Muscle of arm (tissue), 14 donors: ENCODE measurements at places on chromosomes 2 and 18. TPM values are rescaled to one million over a fixed set of nuclear protein-coding genes. Genes with fewer than 3 reads are reported as not detected.
A peak's percentile ranks its signal among the peaks of the same experiment; 100 is the strongest.

- DNase-seq: no peak
These were observed 93.2 kb upstream of the PKDCC start for GRCh38 chr2:41954304-41955291.

The LIMS3 gene
- polyA plus RNA-seq: 3.4 TPM

DNA sequence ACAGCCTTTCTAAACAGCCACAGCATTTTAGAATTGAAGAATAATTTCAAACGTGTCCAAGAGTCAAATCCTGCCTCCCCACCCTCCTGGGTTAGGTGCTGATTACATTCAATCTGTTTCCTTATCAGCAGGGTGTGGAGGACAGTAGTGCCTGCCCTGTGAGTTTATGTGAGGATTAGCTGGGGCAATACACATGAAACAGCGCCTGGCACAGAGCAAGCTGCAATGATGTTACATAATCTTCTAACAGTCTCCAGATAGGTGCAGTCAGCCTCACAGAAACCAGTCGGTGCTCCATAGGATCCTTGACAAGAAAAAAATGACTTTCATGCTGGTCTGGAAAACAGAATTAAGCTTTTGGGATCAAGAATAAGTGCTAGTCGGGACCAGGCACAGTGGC, 91.7 kb upstream of the ITGA6 start:
- DNase-seq: no peak

- DNase-seq: no peak
These were observed 148.8 kb upstream of the SALL3 start for GRCh38 chr18:78830826-78831225.

DNA sequence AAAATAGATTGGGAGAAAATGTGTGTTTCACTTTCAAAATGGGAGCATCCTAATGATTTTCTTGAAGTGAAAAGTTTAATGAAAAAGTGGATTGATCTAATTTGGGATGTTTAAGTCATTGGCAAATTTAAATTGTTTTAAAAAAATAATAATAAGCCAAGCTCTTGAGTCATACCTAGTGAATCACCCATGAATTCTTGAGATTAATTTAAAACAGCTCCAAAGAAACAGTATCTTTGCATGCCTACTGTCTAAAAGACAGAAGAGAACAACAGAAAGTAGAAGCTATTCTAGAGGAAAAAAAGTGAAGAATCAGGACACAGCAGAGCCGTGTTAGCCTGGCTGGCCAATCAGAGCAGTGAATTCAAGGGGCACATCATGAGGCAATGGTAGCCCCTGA, 7.7 kb downstream of the ACVR1C start:
- no peak for DNase-seq

DNA sequence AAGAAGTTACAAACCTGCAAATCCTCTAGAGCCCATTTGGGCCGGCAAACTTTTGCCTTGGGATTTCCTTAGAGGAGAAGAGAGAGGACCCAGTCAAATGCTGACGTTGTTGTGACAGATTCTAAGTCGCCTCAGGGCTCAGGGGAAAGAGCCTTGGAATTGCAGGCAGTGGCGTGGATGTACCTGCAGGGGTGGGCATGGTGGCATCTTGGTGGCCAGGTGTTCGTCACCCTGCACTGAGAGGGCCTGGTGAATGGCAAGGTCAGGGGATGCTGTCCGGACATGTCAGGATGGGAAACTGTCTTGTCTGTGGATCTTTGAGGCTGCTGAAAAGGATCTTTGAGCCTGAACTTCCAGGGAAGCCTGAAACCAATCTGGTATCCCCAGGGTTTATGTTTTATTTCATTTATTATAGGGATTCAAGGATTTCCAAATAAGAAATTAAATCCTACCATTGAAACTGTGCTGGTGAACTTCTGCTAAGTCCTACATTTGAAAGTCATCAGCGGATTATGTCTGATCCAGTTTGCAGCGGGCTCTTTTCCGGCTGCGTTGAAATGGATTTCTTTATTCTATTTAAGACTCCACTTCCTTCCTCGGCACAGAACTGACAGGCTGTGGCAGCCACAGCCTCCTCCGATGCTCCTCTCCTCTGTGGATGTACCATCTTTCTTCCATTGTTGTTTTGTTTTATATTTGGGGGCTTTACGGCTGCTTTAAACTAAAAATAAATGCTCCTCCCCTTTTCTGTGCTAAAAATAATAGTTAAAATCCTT, 207.6 kb downstream of the AGAP1 start:
- no peak for DNase-seq

- no peak for DNase-seq
These were observed 5.7 kb downstream of the OTX1 start for GRCh38 chr2:63056107-63057050.

The CDC42EP3 gene
- polyA plus RNA-seq: 24.3 TPM

- no peak for DNase-seq
These were observed 130.5 kb downstream of the RAB3GAP1 start for GRCh38 chr2:135182601-135183000.

GRCh38 chr2:9228781-9229469, 22.3 kb downstream of the ASAP2 start:
- DNase-seq: no peak

The PRKRA gene
- polyA plus RNA-seq: 57.5 TPM

The GRP gene
- polyA plus RNA-seq: not detected

The SLC9A4 gene
- 0.04 TPM for polyA plus RNA-seq

DNA sequence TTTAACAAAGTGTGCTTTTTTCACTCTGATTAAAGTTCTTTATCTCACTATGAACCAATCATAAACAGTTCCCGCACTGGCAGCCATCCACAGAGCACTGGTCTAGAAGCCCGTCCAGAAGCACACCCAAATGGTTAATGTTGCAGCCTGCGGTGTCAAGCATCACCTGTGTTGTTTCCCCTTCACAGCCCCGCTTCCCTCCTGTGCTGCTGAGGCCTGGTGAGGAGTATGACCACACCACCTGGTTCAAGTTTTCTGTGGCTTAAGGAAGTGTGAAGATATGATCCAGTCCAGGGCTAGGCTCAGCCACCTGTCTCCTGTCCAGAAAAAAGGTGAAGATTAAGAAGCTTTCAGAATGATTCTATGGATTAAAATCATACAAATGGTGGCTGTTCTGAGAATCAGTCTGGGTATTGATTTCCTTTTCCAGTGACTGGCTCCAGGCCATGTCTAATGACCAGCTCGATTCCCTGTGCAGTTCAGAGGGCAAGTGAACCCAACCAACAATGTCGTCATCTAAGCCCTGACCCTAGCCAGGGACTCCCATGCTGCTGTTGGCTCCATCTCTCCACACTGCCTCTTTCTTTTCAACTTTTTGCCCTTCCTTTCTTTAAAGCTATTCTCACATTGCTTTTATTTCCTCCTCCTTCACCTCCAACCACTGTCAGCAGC, 17.7 kb downstream of the SRSF7 start:
- DNase-seq: no peak

GRCh38 chr2:136572335-136572734, 193.0 kb upstream of the THSD7B start:
- DNase-seq: peak; percentile 25

The CREG2 gene
- polyA plus RNA-seq: 4.0 TPM

- DNase-seq: no peak
These were observed 554.7 kb downstream of the NUP35 start for GRCh38 chr2:183678908-183679307.

DNA sequence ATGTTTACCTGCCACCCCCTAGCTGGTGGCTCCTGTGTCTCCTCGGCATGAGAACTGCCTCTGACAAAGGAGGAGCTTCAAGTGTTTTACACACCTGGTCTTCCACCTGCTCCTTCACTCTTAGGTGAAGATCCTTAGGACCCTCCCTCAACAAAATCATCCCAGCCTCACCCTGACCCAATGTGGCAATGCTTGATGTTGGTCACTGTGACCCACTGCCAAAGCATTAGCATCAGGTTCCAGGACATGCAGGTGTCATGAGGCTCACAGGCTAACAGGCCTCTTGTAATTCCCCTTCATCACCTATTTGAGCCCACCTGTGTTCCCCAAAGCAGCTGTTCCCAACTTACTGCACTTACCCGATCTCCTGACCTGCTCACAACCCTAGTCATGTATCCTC, 9.8 kb downstream of the FZD5 start:
- DNase-seq: no peak

- DNase-seq: no peak
These were observed 188.9 kb upstream of the OSR1 start for GRCh38 chr2:19547321-19547720.

GRCh38 chr2:50490991-50491390, 540.9 kb downstream of the NRXN1 start:
- no peak for DNase-seq

DNA sequence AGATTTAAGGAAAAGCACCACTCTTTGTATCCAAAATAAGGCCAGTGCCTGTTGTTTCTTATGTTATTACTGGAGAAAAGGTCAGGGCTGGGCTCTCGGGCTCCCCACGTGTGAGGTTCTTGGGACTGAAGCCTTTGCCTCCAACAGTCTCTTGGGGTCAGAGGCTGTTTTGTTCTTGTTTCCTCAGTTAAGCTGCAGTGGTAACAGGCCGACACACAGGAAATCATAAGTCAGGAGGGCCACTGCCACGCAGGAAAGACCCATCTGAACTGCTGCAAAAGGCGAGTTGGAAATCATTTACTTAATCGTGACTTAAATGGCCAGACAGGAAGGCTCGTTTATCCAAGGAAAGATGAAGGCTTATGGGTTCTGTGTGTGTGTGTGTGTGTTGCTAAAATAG, 30.3 kb upstream of the IL37 start:
- DNase-seq: no peak

DNA sequence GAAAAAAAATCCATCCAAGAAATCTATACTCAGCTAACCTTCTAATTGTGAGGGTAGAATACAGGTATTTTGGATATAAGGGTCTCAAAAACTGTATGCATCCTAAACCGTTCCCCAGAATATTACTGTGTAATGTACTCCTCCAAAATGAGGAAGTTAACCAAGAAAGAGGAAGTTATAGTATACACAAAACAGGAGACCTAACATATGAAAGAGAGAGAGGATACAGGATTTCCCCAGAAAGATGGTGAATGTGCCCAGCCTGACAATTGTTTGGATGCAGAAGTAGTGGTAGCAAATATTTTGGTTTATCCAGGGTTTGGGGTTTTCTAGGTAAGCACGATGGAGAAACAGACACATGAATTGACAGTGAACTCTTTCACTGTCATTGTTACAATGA, 50.6 kb downstream of the GALNT3 start:
- no peak for DNase-seq

DNA sequence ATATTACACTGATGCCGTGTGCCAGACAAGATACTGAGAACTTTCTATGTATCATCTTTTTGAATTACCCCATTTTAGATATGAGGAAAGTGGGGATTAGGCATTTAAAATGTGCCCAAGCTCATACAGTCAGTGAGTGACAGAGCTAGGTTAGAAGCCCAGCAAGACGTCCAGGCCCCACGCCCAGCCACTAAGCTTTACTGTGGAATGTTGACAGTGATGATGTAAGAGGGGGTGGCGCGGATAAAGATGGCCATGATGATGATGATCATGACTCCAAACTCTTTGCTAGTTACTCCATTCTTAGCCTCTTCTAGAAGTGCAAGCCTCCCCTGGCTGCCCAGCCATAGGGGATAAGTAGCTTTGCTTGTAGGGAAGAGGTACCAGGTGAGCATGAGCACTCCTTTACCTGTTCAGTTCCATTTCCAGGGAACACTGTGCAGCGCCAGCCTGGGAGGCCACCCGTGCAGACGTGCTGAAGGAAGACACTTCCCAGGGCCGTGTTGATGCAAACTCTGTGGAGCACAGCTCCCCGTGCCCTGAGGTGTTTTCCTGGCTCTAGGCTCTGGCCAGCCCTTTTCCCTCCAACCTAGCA, 65.5 kb downstream of the BCL2L11 start:
- DNase-seq: no peak

The HOXD4 gene
- 12.3 TPM for polyA plus RNA-seq

The TTR gene
- polyA plus RNA-seq: 305 TPM

- peak; percentile 71 for DNase-seq
These were observed 73.4 kb downstream of the ACTR2 start for GRCh38 chr2:65300761-65301711.

The MATN3 gene
- polyA plus RNA-seq: not detected

GRCh38 chr2:236505041-236505440, 64.6 kb upstream of the ACKR3 start:
- no peak for DNase-seq

The HTR2B gene
- polyA plus RNA-seq: 1.1 TPM

DNA sequence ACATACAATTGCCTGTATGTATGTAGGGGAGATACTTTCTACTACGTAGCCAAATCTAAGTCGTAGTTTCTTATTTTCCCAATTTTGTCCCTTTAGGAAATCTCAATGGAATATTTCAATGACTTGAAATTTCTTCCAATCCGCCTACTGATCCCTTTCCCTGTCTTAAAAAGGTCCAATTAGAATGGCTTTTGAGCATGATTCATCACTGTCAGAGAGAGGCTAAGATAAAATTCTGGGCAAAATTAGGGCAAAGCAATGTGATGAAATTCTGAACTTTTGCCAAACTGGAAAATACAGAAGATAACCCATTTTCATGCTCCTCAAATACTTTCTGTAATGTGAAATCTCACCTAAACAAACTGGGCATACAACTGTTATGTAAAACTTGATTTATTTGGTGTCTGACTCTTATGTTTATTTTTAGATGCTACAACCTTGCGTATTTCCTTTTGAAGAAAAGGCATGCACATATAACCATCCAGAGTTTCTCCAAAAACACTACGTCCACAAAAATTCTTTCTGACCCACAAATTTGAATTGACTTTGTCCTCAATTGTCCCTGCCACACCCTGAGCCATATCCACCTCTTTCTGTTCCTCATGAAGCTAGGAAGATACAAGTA, 147.1 kb downstream of the IKZF2 start:
- no peak for DNase-seq

- peak; percentile 45 for DNase-seq
These were observed 95.2 kb upstream of the GULP1 start for GRCh38 chr2:188196343-188197008.

DNA sequence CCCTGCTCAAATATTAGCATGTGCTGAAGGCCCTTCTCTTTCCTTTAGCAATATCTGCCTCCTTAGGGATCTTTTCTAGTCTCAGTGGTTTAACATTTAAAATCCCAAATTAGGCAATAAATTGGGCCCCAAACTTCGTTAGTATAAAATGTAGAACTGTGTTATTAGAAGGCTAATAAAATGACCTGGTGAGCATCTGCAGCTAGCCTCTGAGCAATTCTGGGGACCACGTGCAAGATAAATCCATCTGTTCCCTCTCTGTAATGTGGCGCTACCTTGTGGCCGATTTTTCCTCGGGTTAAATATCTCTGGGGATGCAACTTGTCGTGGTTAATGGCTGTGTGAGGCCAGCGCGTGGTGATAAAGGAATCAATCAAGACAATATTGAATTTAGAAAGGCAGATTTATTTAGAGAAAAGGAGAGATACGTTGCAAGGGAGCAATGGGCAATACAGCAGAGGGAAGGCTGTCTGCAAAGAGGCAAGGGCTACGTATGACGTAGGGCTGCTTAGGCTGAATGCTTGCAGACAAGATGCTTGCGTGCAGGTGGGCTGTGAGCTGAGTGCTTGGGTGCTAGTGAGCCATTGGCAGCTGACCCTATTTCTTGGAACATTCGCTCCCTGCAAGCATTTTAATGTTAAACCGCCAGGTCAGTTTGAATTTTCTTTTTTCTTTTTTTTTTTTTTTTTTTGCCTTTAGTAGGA, 18.5 kb upstream of the IL36G start:
- DNase-seq: no peak
